ENCODE measurements at places on chromosomes 5 and 9.

GRCh38 chr9:136881691-136882108 lies 4.6 kb upstream of the TRAF2 start:
- DNase-seq: no peak

GRCh38 chr9:109996936-109997580 lies 210.9 kb downstream of the C9orf152 start:
- no peak for DNase-seq

- no peak for DNase-seq
Measured at GRCh38 chr9:20580673-20581072, 41.6 kb downstream of the MLLT3 start.

- DNase-seq: no peak
Measured at GRCh38 chr9:78982849-78983248, 588.9 kb upstream of the TLE4 start.

DNA sequence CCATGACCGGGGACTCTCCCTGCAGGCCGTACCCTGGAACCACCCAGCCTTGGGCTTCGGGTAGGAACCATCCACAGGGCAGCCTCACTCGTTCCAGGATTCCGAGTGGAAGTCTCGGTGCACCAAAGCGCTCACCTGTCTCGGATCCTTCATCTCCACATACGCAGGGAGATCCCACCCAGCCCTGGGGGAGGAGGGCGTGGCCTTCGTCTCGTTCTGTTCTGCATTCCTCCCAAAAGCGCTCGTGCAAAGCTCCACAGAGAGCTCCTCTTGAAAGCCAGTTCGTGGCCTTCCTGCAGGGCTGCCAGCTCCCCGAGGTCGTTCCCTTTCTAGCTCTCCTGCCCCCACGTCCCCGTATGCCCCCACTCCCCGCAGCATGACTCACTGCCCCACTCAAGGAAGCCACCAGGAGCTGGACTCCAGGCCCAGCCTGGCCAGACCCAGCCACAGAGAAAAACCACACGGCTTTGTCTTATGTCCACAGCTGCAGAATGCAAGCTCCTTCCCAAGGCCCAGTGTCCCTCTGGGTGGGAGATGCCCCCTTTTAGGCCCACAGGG lies 65.0 kb upstream of the SARDH start:
- DNase-seq: no peak
